ENCODE measurements at places on chromosomes 7 and 10. TPM values are rescaled to one million over a fixed set of nuclear protein-coding genes. Genes with fewer than 3 reads are reported as not detected.

SND1 gene
- total RNA-seq: 173 TPM

ASB10 gene
- total RNA-seq: not detected

GRID2IP gene
- total RNA-seq: 0.15 TPM

SORCS1 gene
- under 0.01 TPM for total RNA-seq

CDH23 gene
- total RNA-seq: under 0.01 TPM

TRDMT1 gene
- 4.0 TPM for total RNA-seq

LDB1 gene
- 29.6 TPM for total RNA-seq

PNLIPRP2 gene
- total RNA-seq: not detected

CTAGE4 gene
- total RNA-seq: 0.59 TPM
